Stimulated activated CD8-positive, alpha-beta memory T cell treated with anti-CD3 and anti-CD28 coated beads, Interleukin-4, amount 100 ng/mL, for 4 hours (primary cell): ENCODE measurements at places on chromosomes 5 and 9.

DNA sequence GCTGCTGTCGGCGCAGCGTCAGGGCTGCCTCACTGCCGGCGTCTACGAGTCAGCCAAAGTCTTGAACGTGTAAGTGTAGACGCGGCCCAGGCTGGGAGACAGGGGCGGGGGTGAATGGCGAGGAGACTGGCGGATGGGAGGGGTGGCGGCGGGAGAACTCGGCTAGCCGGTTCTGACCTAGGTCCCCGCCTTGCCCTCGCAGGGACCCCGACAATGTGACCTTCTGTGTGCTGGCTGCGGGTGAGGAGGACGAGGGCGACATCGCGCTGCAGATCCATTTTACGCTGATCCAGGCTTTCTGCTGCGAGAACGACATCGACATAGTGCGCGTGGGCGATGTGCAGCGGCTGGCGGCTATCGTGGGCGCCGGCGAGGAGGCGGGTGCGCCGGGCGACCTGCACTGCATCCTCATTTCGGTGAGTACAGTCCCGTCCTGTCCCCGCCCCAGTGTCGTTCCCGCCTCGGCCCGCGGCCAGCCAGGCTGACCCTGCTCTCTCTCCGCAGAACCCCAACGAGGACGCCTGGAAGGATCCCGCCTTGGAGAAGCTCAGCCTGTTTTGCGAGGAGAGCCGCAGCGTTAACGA, 745 bp downstream of the GADD45G start:
- DNase-seq: peak; percentile 33

GRCh38 chr9:78234810-78235209, 1.1 kb upstream of the CEP78 start:
- DNase-seq: no peak

GRCh38 chr5:39437467-39437866, 12.7 kb upstream of the DAB2 start:
- DNase-seq: no peak

DNA sequence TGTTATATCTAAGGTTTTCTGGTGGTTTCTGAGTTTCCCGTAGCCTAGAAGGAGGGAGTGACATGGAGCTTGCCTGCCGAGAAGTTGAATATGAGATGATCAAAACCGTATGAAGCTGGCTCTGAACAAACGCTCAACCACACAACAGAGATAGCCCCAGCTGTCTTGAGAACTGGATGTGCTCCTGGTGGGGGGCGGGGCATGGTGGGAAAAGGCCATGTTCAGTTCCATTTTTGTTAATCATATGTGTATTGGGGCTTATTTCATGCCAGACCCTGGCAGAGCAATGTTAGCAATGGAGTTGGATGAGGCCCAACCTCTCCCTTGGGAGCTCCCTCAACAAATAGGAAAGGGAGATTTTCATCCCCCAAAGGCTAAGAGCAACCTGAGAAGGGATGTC, 4.8 kb downstream of the CCL19 start:
- DNase-seq: no peak

DNA sequence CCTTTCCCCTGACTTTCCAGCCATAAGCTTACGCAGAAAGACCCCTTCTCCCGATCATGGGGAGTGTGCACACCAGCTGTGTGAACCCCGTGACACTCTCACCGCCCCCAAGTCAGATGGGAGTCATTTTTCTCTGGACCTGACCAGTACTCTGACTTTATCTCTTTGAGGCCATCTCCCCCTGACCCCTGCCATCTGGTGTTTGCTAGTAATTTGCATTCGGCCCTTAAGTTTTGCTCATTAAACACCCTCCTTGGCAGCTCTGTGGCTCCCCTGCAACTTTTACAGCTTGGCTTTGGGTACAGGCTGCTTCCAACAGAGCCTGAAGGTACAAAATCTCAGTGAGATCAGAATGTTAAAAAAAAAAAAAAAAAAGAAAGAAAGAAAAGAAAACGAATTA, 43.9 kb downstream of the PDZD2 start:
- no peak for DNase-seq

GRCh38 chr9:6552033-6552432, 93.5 kb downstream of the GLDC start:
- DNase-seq: no peak
